NCI-H187 treated with DMSO at 0.1 percent for 48 hours (cell line): ENCODE measurements at places on chromosomes 7 and 10.

DNA sequence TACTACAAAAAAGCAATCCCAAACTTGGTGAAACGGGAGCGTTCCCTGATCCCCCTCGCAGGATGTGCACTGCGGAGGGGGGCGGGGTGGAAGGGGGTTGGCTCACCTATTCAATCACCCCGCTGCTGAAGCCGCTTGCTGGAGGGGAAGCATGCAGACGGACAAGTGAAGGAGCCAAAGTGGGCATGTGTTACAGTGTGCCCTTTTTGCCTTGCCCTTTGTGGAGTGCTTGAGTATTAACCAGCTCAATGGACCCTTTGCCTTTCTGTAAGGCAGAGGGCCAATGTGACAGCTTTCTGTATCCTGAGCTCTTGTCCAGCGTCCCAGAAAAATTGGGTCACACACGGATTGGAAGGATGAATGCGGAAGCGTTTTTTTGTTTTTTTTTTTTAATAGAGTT, 348.9 kb upstream of the NPSR1 start:
- DNase-seq: no peak

DNA sequence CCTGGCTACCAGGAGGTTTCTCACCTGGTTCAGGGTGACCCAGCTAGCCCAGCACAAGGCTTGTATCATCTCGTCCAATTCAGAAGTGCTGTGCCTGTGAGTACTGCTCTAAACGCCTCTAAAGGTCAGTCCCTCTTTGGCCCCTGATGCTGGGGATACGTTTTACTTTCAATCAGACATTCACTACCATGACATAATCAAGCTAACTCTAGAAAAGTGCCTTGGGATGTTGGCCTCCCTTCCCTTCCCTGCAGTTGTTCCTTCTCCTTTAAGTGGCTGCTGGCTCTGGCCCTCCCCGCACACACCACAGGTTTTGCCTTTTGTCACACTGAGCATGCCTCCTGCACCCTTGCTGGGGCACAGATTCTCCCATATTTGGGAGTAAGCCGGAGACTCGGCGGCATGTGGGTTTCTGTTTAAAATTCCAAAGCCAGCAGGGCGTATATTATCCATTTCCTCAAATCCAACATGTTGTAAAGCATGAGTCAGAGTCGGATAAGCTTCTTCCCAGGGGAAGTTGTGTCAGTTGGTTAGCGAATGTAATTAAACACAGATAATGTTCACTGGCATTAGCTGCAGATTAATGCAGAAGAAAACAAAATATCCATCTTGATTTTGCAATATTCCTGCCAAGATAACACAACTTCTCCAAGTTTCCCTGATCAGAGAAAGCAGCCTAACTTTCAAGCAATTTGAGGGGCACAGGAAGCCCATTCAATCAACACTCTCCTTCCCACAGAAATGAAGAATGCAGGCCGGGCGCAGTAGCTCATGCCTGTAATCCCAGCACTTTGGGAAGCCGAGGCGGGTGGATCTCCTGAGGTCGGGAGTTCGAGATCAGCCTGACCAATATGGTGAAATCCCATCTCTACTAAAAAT, 31.8 kb upstream of the VCL start:
- no peak for DNase-seq

DNA sequence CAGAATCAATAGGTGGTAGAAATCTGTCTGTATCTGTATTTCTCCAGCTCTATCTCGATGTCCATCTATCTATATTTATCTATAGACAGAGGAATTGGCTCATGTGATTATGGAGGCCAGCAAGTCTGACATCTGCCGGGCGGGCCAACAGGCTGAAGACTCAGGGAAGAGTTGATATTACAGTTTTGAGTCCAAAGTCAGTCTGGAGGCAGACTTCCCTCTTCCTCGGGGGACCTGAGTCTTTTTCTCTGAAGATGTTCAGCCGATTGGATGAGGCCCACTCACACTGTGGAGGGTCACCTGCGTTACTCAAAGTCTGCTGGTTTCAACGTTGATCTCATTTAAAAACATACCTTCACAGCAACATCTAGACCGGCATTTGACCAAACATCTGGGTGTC, 98.7 kb downstream of the RAMP3 start:
- no peak for DNase-seq

DNA sequence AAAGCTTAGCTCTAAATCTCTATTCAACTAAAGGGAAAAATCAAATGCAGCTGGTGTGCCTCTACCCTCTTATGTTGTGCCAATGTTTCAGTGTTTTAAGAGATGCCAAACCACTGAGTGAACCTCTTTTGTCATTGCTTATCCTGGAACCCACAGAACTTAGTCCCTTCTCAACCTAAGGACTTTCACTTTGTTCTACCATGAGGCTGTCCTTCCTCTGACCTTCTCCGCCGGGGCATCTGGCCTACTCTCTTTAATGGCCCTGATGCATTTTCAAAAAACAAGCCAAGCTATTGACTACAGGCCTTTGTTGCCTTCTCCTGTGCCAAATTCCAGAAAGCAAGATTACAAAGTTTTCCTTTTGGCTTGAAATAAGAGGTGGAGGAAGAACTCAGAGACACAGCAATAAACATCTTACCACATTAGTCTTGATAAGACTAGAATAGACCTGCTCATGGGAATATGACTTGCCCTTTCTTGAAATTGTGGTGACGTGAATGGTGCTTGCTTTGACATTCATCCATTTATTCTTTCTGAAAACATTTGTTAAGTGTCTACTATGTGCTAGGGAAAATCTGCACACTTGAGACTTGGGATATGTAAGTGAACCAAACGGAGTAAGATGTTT, 253.2 kb upstream of the SMIM30 start:
- DNase-seq: no peak

DNA sequence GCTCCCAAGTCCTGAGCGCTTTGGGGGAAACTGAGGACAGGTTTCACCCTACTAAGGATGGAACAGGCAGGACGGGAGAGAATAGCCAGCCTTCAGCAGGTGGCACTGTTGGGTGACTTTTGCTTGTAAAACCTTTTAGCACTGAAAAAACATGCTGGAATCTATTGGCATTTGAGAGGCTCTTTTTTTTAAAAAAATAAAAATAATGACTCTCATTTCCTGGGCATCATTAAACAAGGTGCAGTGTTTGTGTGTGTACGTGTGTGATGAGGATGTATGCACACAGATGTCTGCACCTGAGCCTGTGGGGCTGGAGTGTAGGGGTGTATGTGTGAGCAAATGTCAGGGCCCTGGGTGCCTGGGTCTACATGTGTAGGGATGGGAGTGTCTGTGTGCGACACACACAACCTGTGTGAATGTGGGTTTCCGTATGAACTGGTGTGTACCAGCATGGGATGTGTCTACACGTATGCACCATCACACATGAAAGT, 177.9 kb downstream of the RPS24 start:
- DNase-seq: no peak

GRCh38 chr7:16967300-16967811, 85.6 kb upstream of the AGR3 start:
- DNase-seq: no peak

- no peak for DNase-seq
These were observed 905 bp downstream of the ASB13 start for GRCh38 chr10:5665373-5666007.

DNA sequence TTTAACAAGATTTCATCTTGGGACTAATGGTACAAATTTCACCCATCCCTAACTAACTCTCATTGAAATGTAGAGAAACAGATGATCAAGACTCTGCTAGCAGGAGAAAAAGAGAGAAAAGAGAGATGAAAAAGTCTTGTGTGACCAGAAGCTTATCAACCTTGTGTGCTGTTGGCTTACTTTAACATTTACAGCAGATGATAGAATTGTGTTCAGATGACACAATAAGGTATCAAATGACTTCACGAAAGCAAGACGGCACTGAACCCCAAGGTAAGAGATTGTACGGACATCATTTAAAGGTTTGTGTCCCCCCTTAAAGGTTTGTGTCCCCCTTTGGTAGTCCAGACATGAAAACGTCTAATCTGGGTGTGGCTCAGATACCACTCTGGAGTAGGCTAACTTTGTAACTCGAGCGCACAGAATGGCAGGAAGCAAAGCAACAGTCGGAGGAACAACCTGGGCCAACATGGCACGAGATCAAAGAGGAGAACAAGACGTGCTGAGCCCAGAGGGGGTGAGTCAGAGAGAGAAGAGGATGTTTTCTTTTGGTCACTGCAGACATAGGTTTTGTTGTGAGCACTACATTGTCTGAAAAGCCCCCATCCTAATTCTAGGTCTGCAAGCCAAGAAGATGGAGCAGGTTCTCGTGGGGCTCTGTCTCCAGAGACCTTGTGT, 10.4 kb upstream of the LMBR1 start:
- no peak for DNase-seq

DNA sequence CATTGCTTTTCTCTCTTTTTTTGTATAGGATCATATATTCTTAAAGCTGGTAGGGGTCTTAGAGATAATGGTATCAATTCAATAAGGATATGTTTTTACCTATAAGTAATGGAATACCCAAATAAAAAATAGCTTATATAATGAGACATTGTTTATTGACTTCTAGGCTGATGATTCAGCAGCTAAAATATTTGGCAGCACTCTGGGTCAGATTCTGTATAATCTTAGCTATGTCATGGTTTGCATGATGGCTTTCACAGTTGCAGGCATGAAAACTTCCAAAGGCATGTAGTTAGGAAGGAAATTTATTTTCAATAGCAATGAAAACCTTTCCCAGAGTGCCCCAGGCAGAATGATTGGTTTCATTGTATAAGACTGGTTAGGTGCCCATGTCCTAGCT, 32.1 kb upstream of the A1CF start:
- no peak for DNase-seq

GRCh38 chr7:2641406-2642393, 9.9 kb downstream of the TTYH3 start:
- DNase-seq: no peak

DNA sequence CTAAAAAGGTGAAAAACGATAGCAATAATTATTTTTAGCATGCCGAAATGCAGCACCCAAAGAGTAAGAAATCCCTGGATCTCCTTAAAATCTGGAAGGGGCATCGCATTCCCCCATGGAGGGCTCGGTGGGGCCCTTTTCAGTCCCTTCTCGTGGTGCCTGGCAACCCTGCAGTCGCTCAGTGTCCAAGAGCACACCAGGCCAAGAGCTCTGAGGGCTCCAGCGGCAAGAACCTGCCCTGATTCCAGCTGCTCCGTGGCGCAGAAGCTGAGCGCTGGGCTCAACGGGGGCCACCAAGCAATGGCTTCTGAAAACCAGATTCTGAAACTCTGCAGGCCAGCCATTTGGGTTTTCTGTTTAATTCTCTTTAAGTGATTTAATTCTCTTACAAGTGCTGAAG, 131.2 kb downstream of the PRKAG2 start:
- no peak for DNase-seq

DNA sequence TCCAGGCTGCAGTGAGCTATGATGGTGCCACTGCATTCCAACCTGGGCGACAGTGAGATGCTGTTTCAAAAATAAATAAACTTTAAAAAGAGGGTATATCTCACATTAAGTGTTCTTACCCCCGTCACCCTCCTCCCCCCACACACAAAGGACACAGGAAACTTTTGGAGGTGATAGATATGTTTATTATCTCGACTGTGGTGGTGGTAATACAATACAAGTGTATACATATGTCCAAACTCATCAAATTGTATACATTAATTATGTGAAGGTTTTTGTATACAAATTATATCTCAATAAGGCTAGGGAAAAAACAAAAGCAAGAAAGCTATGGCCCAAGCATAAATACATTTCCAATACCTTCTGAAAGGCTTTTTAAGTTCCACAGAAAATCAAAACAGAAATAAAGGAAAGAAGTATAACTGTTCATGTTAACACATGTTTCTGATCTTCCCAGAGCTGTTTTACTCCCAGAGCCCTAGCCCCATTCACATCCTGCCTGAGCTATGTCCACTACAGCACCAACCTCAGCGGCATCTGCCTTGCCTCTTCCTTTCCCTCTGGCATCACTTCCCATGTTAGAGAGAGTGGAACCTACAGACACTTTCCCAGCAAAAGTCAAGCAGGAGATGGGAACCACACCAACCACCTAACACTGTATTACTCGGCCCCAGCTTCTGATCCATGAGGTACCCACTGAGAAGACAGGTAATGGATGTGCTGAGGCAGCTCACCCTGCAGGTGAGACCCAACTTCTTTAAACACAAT, 48.1 kb downstream of the SGMS1 start:
- no peak for DNase-seq

- no peak for DNase-seq
These were observed 22.0 kb upstream of the TMEM120A start for GRCh38 chr7:76016191-76016947.

DNA sequence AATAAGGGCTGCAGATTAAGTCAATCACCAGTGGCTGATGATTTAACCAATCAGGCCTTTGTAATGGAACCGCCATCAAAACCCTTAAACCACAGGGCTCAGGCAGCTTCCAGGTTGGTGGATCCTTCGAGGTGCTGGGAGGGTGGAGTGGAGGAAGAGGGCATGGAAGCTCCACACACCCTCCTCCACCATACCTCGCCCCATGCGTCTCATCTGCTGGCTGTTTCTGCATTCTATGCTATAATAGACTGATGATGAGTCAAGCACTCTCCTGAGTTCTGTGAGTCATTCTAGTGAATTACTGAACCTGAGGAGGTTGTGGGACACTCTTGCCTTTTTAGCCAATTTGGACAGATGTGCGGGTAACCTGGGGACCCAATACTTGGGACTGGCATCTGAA, 43.9 kb downstream of the CHST15 start:
- no peak for DNase-seq

DNA sequence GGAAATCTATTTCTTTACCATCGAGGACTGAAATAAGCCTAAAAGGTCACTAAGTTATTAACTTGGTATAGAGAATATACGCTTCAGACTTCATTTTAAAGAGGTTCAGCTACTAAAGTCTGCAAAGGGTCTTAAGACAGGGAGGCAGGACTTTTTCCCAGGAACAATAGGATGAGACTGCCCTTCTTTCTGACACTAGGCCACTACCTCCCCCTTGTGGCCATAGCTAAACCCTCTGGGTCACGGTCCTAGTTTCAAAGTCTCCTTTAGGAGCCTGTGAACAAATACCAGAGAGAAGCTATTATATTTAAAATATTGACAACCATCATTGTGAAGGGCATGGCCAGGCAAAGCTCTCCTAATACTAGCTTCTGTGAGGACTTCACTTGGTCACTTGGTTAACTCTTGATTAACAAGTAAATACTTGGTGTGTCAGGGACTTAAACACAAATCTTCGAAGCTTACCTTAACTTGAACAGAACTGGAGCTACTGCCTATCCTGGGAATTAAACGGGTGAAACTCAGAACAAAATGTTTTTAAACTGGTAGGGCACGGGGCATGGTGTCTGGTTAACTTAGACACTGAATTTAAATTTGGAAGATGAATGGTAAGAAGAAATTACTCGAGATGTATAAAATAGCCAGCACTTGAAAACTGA, 75.6 kb downstream of the CCDC6 start:
- DNase-seq: no peak

GRCh38 chr10:103736763-103737162, 118.6 kb downstream of the SH3PXD2A start:
- DNase-seq: peak; percentile 6
